Placental epithelial cell (primary cell): ENCODE measurements at places on chromosomes 5 and 9. TPM values are rescaled to one million over a fixed set of nuclear protein-coding genes. Genes with fewer than 3 reads are reported as not detected.

The FXN gene
- 1.2 and 2.6 TPM in 2 replicates for total RNA-seq

The TRIP13 gene
- 3.1 and 9.2 TPM in 2 replicates for total RNA-seq

The DDX4 gene
- not detected in 2 replicates for total RNA-seq

The SPATA6L gene
- total RNA-seq: 0.98 and 4.7 TPM in 2 replicates

The CCNI2 gene
- 0.76 and 1.2 TPM in 2 replicates for total RNA-seq
